NCI-H345 (cell line): ENCODE measurements at places on chromosomes 4 and X.
A peak's percentile ranks its signal among the peaks of the same experiment; 100 is the strongest.

- no peak for DNase-seq
Observed at GRCh38 chr4:88969271-88969670, 87.7 kb downstream of the FAM13A start.

DNA sequence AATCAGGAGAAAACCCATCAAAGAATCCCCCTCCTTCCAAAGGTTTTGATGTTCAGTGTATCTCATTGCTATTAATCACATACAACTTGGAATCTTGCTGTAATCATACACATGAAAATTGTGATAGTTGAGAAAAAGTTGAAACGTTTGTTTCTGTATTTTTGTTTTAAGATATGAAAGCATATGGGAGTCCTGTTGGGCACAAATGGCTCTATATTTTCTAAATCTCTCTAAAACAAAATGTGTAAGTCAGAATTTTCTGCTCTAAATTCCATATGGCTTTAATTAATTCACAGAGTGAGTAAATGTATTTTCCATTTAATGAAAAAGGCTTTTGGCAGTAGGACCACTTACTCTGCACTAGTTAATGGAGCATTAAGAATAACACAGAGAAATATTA lies 140.2 kb downstream of the MOSPD2 start:
- DNase-seq, result no peak

DNA sequence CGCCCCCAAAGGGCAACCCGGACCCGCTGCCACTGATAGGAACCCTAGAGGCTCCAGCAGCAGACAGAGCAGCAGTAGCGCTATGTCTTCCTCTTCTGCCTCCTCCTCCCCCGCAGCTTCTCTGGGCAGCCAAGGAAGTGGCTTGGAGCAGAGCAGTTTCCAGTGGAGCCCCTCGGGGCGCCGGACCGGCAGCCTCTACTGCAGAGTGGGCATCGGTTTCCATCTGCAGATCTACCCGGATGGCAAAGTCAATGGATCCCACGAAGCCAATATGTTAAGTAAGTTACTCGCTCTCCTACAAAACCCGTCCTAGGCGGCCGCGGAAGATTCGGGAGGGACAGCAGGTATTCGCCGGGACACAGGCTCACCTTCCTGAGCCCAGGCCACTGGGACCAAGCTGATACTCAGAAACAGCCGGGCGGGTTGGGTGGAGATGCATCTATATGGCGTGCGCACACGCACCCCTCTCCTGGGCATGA lies 477 bp downstream of the FGF5 start:
- no peak for DNase-seq

DNA sequence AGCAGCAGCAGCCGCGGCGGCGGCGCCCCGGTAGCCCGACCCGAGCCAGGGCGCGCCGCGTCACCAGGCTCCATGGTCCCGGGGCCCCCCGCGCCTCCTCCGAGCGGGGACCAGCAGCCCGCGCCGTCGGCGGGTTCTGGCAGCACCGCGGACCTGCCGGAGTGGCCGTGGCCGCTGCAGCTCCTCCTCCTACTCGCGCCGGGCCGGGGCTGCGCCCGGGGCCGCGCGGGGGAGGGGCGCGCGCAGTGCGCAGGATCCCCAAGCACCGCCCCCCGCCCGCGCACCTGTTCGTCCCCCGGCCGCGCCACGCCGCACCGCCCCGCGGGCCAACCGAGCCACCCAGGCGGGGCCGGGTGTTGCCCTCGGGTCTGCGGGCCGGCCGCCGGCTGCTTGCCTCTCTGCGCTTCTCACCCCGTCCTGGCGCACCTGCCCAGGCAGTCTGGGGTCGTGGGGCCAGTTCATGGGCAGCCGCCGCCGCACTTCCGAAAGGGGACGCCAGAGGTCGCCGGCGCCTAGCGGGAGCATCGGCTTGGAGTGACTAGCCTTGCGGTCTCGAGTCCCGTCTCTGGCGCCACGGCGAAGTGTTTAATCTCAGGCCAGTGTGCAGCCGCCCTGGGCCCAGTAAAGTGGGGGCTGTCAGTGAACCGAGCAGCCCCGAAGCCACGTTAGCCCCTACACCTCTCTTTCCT lies at the start of gene SLC9A7:
SLC9A7 (minus strand) TSS at position 163 of the 689 bp plus-strand sequence; CDS start at position 74, 89 bp downstream.
- peak; percentile 82 for DNase-seq

GRCh38 chr4:108477527-108478108 lies 142.8 kb upstream of the RPL34 start:
- DNase-seq, result no peak

GRCh38 chr4:162707962-162708361 lies 458.7 kb downstream of the NAF1 start:
- no peak for DNase-seq

GRCh38 chr4:154076921-154077320 lies 288.0 kb upstream of the SFRP2 start:
- no peak for DNase-seq

DNA sequence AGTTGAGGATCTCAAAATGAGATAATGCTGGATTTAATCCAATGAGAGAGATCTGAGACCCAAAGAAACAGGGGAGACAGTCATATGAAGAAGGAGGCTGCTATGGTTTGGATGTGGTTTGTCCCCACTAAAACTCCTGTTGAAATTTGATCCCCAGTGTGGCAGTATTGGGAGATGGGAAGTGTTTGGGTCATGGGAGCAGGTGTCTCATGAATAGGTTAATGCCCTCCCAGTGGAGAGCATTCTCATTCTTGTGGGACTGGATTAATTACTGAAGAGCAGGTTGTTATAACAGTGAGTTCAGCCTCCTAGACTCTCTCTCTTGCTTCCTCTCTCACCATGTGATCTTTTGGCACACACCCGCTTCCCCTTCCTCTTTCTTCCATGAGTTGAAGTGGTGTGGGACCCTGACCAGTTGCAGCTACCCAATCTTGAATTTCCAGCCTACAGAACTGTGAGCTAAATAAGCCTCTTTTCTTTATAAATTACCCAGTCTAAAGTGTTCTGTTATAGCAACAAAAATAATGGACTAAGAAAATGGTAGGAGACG lies 70.3 kb downstream of the PPEF2 start:
- no peak for DNase-seq

DNA sequence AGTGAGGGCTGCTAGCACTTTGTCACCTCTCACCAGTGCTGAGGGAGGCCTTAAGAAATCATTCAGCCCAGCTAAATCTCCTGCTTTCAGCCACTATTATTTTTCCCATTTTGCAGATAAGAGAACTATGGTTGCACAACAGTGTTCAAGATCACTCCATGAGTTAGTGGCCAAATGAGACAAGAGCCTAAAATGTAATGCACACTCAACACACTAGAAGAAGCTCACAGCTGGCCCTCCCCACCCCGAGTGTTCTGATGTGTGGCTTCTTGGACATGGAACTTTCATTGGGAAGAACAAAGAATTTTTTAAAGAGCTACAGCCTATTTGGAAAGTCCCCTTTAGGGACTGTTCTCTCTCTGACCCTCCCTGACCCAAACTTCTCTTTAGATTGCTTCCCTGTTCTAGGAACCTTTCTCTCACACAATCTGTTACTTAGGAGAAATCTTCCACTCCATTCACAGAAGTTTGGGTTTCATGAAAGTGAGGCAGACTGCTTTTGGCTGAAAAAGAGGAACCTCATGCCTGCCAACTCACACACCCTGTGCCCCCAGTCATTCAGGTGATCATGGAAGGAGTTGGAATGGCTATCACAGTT lies 44.0 kb upstream of the CT47C1 start:
- no peak for DNase-seq

- DNase-seq, result no peak
Observed at GRCh38 chrX:115693476-115693875, 132.5 kb downstream of the PLS3 start.

GRCh38 chr4:5033281-5033841 lies 14.1 kb upstream of the CYTL1 start:
- DNase-seq, result no peak

GRCh38 chr4:155617296-155617695 lies 49.4 kb upstream of the GUCY1A1 start:
- no peak for DNase-seq

DNA sequence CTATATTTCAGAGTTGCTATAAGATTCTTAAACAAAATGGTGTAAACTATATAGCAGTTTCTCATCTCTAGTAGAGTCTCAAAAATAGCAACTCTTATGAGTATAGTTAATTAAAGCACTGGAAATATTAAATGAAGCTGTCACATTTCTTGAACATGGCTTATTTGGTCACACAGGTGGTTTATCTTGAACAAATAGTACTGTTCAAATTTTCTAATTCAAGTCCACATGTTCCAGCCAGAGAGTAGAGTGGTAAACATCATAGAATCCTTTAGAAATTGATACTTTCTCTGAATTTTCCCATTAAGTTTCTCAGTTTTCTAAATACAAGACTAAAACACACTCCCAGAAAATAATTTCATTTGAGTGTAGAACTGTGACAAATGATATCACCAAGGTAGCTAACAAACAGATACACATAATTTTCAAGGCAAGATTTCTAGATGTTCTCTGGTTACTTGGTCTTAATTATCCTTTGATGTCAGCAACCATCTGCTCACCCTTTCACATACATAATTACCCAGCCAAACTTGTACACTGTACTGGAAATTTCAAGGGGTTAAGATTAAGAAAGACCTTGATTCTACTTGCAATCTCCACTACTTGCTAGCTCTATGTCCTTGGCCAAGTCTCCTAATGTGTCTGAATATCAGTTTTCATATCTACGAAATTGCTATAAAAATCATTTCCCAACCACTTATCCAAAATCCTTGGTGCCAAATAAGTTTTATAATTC lies 24.3 kb upstream of the PAK3 start:
- DNase-seq, result no peak

- DNase-seq, result peak; percentile 75
Observed at GRCh38 chr4:55635741-55636655, at the start of gene NMU. Gene NMU, minus strand, starts transcription at chr4:55636298. Its CDS starts 106 bp downstream, at chr4:55636192.

DNA sequence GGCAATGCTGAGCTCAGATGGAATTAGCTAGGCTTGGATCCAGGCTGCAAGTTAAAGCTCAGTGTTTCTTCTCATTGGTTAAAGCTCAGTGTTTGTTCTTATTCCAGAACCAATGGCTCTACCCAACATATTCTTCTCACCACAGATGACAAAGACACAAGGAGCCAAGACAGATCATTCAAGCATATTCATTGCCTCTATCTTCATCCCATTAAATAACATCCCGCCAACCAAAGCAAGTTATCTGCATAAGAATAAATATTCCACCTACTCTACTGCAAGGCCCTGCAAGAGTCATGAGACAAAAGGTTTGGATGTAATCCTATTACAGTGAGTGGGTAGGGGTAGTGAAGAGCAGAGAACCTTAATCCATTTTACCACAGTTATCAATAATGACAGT lies 766.5 kb downstream of the C4orf33 start:
- no peak for DNase-seq

GRCh38 chr4:20015636-20016224 lies 236.0 kb upstream of the SLIT2 start:
- no peak for DNase-seq

DNA sequence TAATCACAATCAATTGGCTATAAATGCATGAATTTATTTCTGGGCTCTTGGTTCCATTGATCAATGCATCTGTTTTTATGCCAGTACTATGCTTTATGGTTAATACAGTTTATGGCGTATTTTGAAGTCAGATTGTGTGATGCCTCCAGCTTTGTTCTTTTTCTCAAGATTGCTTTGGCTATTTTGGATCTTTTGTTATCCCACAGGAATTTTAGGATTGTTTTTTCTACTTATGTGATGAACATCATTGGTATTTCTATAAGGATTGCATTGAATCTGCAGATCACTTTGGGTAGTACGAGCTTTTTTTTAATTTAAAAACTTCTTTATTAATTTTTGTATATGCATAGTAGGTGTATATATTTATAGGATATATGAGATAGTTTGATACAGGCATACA lies 338.7 kb upstream of the IGFBP7 start:
- DNase-seq, result no peak

DNA sequence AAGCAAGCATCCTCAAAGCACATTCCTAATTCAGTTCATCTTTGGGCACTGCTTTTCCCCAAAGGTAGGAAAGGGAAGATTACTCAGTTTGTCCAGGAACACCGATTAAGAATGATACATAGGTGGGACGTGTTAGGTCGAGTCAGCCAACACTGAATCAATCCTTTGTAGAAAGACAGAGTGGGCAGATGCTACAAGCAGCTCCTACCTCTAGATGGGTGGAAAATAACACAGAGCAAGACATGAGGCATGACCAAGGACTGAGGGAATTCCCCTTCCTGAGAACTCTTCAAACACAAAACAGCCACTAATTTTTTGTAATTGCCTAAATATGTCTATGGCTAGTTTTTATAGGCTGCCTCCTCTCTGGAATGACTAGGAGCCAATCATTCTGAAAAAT lies 331.7 kb downstream of the HNRNPD start:
- no peak for DNase-seq

GRCh38 chr4:26893491-26893890 lies 32.9 kb downstream of the STIM2 start:
- no peak for DNase-seq

- DNase-seq, result no peak
Observed at GRCh38 chr4:122661176-122662160, 40.6 kb upstream of the IL21 start.

DNA sequence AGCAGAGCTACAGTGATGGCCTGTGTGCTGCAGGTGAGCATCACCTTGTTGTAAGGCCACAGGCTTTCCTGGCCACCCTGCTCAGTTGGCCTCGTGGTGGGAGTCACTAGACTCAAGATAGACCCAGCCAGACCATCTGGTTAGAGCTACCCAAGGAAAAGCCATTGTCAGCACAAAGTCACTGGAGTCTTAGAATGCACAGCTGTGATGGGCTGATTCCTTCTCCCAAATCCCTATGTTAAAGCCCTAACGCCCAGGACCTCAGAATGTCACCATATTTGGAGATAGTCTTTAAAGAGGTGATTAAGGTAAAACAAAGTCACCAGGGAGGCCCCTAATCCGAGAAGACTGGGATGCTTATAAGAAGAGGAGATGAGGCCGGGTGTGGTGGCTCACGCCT lies 173.4 kb downstream of the DHRSX start:
- no peak for DNase-seq

- DNase-seq, result no peak
Observed at GRCh38 chr4:174069848-174070330, 213.6 kb downstream of the FBXO8 start.

DNA sequence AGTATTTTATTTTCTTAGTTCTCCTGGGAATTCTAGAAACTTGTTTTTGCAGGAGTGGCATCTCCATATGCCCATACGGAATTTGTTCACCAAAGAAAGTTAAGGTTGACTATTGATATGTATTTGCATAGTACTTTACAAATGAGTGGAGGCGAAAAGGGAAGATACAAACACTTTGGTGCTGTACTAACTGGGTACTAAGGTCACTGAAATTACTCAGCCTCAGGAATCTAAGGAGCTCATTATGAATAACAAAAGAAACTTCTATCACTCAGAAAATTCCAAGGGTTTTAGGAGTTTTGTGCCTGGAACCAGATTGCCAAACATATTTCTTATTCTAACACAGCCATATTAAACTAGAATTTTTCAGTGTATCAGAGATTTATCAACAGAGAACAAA lies 27.4 kb upstream of the TMPRSS11B start:
- DNase-seq, result no peak

DNA sequence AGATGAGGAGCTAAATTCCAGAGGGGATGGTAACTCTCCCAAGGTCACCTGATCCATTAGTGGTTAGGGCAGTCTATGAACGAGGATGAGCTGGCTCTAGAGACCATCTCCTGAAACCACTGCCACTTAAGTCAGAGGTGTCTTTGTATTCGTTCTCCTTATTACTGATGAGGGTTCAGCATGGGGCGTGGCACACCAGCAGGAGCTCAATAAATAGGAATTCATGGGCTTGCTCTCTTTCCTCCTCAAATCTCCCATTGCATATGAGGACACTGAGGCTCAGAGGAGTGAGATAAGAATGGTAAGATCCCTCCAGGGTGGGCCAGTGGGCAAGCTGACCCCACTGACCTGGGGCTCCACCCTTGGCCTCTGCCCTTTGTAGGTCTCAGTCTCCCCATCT lies 1.7 kb upstream of the GATA1 start:
- no peak for DNase-seq

- peak; percentile 30 for DNase-seq
Observed at GRCh38 chrX:110665223-110666002, 130.2 kb downstream of the CHRDL1 start.
